Muscle of leg (tissue), 16 donors: ENCODE measurements at places on chromosomes 3 and 15. TPM values are rescaled to one million over a fixed set of nuclear protein-coding genes. Genes with fewer than 3 reads are reported as not detected.

DNA sequence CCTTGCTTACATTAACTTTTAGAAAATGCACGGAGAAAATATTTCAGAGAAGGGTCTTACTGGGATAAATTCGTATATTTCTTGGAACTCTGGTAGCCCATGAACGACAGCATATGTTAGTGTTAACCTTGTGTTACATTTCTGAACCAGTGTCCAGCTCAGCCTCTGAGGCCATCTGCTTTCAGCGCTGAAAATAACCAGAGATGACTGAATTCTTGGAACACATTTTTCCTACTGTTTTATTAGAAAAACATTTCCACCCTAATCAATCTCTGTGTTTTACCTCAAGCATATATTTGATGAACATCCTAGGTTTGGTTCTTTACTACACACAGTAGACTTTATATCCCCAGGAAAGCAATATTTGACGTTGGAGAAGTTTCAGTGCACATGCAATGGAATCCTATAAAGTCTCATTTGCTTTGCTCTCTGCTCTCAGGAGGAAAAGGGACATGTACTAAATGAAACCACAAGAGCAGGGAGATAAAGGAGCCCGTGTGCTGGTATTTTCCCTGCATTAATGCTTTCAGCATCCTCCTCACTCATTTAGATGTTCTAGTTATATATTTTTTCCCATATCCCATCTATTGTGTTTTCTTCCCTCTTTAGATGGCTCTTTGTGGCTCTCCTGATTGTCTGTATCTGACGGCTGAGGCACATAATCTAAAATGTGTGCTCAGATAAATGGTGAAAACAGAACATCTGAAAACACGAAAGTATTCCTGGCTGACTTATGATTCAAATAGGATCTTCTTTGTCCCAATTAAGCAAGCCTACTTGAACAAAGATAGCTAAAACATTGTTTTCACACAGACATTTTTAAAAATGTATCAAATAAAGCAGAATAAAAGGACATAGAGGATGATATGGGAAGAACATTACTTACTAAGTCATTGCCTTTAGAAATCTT lies 151.7 kb upstream of the KCNMB2 start:
- H3K27me3 ChIP-seq, result no peaks in the 10 kb centered on the region
- H3K4me3 ChIP-seq, result no peak overlapping the region
- peak overlapping the region; percentile 77 for H3K27ac ChIP-seq
- H3K4me1 ChIP-seq, result peaks cover 4% of the 10 kb centered on the region

GRCh38 chr15:90871716-90872485 lies 3.5 kb downstream of the FURIN start:
- peaks cover 17% of the 10 kb centered on the region for H3K36me3 ChIP-seq
- H3K27me3 ChIP-seq, result no peaks in the 10 kb centered on the region
- peak overlapping the region; percentile 64 for H3K27ac ChIP-seq
- peak; percentile 31 for DNase-seq
- H3K4me3 ChIP-seq, result peak overlapping the region; percentile 66

GRCh38 chr15:66703540-66703941 lies 1.5 kb downstream of the SMAD6 start:
- peaks cover 12% of the 10 kb centered on the region for H3K27me3 ChIP-seq
- peaks cover 49% of the 10 kb centered on the region for H3K4me1 ChIP-seq
- H3K27ac ChIP-seq, result no peak overlapping the region
- peak; percentile 73 for DNase-seq

- no peaks in the 10 kb centered on the region for H3K36me3 ChIP-seq
- no peak for DNase-seq
- no peak overlapping the region for H3K27ac ChIP-seq
- H3K4me3 ChIP-seq, result no peak overlapping the region
- H3K27me3 ChIP-seq, result no peaks in the 10 kb centered on the region
These were observed 55.2 kb downstream of the SPTSSB start for GRCh38 chr3:161316006-161316689.

DNA sequence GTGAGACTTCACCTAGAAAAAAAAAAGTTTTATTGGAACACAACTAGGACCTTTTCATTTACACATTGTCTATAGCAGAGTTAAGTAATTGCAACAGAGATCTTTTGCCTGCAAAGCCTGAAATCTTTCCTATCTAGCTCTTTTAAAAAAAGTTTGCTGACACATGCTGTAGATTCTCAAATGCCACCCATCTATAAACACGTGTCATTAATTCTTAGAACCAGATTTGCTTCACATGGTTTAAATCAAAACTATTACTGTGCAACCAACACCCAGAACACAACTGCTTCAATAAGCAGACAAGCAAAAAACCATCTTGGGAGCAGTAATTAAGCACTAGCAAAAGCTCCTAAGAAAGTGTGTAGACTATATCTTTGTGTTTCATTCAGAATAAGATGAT lies 55.0 kb downstream of the OXSM start:
- no peak for DNase-seq
- no peaks in the 10 kb centered on the region for H3K36me3 ChIP-seq
- no peak overlapping the region for H3K27ac ChIP-seq
- no peak overlapping the region for H3K4me3 ChIP-seq
- H3K4me1 ChIP-seq, result no peaks in the 10 kb centered on the region

DNA sequence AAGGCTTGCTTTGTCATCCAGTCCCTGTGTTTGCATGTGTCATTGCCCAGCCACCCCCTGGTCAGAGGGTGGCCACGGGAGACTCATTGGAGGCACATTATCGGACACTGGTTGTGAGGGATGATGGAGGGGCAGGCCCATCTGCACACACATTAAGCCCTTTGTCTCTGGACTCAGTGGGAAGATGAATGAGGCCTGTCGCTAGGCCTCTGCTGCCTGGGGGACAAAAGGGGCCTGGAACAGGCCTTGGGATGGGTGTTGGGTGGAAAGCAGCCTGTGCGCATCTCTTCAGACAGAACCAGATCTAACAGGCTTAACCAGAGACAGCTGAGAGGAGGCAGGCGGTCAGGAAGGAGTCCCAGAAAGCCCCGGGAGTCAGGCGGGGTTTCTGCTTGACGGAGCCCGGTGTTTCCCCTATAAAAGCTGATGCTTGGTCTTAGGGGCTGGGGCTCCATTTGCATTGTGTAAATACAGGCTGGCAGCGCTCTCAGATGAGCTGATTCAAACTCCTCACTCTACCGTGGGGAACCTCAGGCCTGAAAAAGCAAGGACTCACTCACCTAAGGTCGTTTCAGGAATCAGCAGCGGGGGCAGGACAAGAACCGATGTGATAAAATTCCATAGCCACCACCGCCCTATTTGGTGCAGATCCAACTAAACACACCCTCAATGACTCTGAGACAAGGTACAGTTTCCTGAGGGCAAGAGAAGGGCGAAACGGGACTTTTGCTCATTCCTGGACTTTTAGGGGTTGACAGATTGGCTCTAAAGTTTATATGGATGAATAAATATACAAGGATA lies 17.1 kb upstream of the SKIC8 start:
- no peak for DNase-seq
- H3K36me3 ChIP-seq, result no peaks in the 10 kb centered on the region
- H3K4me3 ChIP-seq, result no peak overlapping the region
- peaks cover 6% of the 10 kb centered on the region for H3K4me1 ChIP-seq
- H3K27me3 ChIP-seq, result no peaks in the 10 kb centered on the region

DNA sequence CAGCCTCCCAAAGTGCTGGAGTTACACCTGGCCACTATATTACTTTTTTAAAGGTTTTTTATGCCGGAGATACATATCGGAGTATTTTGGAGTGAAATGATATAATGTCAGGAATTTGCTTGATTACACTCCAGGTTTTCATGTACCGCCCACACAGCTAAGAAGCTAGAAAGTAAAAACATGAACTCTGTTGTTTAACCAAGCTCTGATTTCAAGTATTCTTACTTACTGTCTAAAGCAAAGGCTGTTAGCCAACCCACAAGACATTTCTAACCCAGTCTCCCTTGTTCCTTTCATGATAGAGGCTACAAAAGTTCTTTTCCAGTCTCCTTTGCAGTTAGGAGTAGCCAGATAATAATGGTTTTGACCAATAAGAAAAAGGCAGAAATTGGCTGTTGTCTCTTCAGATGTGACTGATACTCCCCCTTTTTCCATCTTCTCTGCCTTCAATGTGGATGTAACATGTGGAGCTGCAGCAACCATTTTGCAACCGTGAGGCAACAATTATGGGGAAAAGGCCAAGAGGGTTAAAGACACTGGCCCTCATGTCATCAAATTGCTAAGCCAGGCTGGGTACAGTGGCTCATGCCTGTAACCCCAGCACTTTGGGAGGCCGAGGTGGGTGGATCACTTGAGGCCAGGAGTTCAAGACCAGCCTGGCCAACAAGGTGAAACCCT lies 6.1 kb upstream of the CP start:
- no peak overlapping the region for H3K4me3 ChIP-seq
- H3K27me3 ChIP-seq, result no peaks in the 10 kb centered on the region
- H3K4me1 ChIP-seq, result peaks cover 4% of the 10 kb centered on the region
- DNase-seq, result no peak

- no peak overlapping the region for H3K4me3 ChIP-seq
- H3K36me3 ChIP-seq, result no peaks in the 10 kb centered on the region
- no peaks in the 10 kb centered on the region for H3K27me3 ChIP-seq
These were observed 108.0 kb downstream of the BBX start for GRCh38 chr3:107630779-107631178.

- no peaks in the 10 kb centered on the region for H3K27me3 ChIP-seq
- H3K4me3 ChIP-seq, result no peak overlapping the region
- H3K4me1 ChIP-seq, result peaks cover 5% of the 10 kb centered on the region
- H3K27ac ChIP-seq, result peak overlapping the region; percentile 83
- H3K36me3 ChIP-seq, result no peaks in the 10 kb centered on the region
These were observed 1.1 kb upstream of the ECT2 start for GRCh38 chr3:172749230-172749965.

- H3K36me3 ChIP-seq, result no peaks in the 10 kb centered on the region
- no peak overlapping the region for H3K4me3 ChIP-seq
- no peak for DNase-seq
- H3K27ac ChIP-seq, result no peak overlapping the region
- no peaks in the 10 kb centered on the region for H3K4me1 ChIP-seq
- H3K27me3 ChIP-seq, result no peaks in the 10 kb centered on the region
These were observed 8.7 kb downstream of the IMPG2 start for GRCh38 chr3:101311676-101312075.

DNA sequence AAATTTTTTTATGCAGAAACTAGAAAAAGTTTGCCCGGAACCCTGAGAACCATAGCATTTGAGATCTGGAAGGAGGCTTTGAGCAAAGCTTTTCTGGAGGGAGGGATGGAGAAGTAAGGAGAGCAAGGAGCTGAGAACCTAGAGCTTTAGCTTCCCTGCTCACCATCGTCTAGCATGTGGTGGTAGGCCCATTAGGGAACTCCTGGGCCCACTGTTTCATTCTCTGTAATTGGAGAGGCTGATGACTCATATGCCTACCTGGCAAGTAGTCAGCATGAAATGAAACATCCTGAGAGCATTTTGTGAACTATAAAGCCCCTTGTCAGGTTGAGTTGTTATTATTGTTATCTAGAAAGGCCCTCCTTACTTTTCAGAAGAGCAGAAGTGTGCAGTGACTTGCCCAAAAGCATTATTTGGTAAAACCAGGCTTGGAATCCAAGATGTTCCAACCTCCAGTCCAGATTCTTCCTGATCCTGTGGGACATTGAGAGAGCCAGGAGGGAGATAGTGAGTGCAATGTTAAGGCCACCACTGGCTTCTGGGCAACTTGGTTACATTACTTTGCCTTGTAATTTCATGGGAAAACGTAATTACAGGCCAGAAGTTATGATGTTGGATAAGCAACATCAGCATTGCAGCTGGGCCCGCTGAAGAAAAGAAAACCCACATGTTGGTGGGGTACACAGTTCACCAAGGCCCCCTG lies 104.5 kb upstream of the BFSP2 start:
- no peaks in the 10 kb centered on the region for H3K27me3 ChIP-seq
- H3K4me3 ChIP-seq, result no peak overlapping the region
- H3K27ac ChIP-seq, result peak overlapping the region; percentile 23
- peaks cover 5% of the 10 kb centered on the region for H3K4me1 ChIP-seq

DNA sequence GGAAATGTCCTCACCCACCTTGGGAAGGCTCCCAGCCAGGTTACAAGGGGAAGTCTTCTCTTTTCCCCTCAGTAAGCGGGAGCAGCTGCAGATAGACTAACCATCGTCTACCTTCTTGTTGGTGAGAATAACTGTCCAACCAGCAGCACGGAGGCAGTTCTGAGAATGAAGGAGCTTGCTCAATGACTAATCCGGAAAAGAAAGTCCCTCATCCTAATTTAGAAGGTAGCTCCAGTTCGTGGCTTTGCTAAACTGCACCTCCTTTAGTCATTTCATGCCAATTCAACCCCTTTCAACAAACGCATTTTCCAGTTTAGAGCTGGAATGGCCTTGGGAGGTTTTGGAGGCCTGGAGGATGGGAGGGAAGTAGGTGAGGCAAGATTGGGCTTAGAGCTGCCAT lies 527.4 kb upstream of the PROK2 start:
- no peak overlapping the region for H3K27ac ChIP-seq
- DNase-seq, result no peak
- no peaks in the 10 kb centered on the region for H3K36me3 ChIP-seq
- H3K27me3 ChIP-seq, result peaks cover 8% of the 10 kb centered on the region

DNA sequence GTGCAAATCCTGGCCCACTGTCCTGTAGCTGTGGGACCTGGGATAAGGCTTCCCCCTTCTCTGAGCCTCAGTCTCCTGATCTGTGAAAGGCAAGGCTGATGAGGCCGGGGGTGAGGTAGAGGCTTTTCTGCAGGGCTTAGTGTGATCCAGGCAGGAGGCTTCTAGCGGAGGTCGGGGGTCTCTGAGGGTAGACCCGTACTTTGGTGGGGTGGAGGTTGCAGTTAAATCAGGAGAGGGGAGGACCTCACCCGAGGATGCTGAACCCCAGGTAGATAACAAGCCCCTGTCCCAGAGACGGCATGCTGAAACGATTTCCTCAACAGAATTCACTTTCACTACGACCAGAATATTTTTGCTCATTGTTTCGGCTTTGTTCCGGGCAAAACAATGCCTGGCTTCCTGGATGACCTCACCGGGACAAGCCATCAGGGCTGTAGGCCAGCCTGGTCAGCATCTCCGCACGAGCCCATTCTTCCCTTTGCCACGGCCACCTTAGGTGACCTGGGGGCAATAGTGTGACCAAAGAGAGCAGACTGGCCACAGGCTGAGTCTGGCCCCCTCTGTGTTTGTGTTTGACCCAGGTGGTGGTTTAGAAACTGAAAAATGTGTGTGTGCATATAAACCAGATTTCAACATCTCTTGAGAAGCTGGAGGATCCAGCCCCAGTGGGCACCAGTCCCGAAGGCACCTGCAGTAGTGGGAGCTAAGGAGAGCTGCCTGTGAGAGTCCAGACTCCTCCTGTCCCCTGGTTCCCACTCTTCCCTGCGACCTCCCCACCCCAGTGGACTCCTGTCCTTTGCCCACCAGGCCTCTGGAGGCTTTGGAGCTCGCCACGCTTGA lies 33.0 kb downstream of the SLC6A6 start:
- H3K4me1 ChIP-seq, result peaks cover 65% of the 10 kb centered on the region
- H3K27ac ChIP-seq, result no peak overlapping the region
- peaks cover 20% of the 10 kb centered on the region for H3K27me3 ChIP-seq
- H3K4me3 ChIP-seq, result no peak overlapping the region
- H3K36me3 ChIP-seq, result no peaks in the 10 kb centered on the region

- no peaks in the 10 kb centered on the region for H3K36me3 ChIP-seq
- peaks cover 30% of the 10 kb centered on the region for H3K4me1 ChIP-seq
- peak; percentile 83 for DNase-seq
These were observed at the start of gene CELSR3 for GRCh38 chr3:48662753-48663488. TSS of gene CELSR3 (minus strand) at chr3:48662886. CDS start at chr3:48662634, 252 bp downstream.

Gene CHRM5
- polyA plus RNA-seq, result 0.05 TPM

Gene GOLIM4
- 35.8 TPM for polyA plus RNA-seq

Gene CHST13
- polyA plus RNA-seq, result 2.4 TPM

Gene LINGO1
- 15.1 TPM for polyA plus RNA-seq

Gene IMPG2
- polyA plus RNA-seq, result 0.90 TPM

Gene IL17RE
- 6.5 TPM for polyA plus RNA-seq
